Stimulated activated naive CD8-positive, alpha-beta T cell treated with anti-CD3 and anti-CD28 coated beads, Interleukin-15, Interleukin-2, amounts not matched to agents 100 U/mL and 50 U/mL, for 24 hours (primary cell): ENCODE measurements at places on chromosomes 4 and X.
A peak's percentile ranks its signal among the peaks of the same experiment; 100 is the strongest.

- no peak for DNase-seq
Observed at GRCh38 chr4:188976644-188977115, 837.4 kb downstream of the TRIML1 start.

GRCh38 chr4:101175896-101176676, 171.2 kb downstream of the PPP3CA start:
- DNase-seq, result no peak

DNA sequence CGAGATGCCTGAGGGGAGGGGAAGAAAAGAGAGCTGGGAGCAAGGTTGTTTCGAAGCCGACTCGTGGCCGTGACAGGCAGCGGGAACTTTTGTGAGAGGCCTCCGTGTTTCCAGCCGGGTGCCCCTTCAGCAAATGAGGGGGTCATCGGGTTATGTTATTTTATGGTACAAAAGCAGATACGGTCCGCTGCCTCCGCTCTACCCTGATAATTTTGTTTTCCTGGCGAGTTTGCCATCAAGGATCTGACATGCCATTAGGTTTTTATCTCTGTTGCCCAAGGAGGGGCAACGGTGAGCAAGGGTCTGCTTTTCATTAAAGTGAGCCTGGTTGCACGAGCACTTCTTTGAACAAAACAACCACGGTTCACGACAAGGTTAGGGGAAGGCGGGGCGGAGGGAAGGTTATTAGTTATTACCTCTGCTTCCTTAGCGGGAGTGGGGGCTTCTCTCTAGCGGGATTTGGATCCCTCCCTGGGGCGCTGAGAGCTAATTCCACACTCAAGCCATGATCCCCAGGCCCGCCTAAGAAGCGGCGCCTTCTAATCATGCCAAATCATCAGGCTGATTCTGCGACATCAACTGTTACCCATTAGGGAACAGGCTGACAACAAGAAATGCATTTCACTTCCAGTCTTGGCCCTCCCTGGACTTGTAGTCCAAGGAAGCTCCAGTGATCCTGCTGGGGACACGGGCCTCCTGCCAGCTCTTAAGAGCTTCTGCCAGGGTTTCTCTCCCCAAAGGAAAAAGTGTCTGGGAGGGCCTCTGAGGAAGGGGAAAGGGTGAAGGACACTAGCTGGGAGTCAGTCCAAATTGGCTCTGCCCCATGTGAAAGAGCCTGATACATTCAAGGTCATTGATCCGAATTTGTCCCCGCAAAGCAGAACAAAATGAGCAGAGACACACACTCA, 617.7 kb downstream of the MID1IP1 start:
- no peak for DNase-seq

- DNase-seq, result no peak
Observed at GRCh38 chr4:38724475-38724808, 58.3 kb downstream of the TLR10 start.

- no peak for DNase-seq
Observed at GRCh38 chr4:173461170-173461569, 62.3 kb upstream of the SCRG1 start.

GRCh38 chr4:97215409-97215941, 927.8 kb downstream of the STPG2 start:
- no peak for DNase-seq

GRCh38 chr4:168886351-168886750, 123.7 kb downstream of the CBR4 start:
- DNase-seq, result no peak

- DNase-seq, result no peak
Observed at GRCh38 chr4:3704669-3705068, 61.5 kb upstream of the ADRA2C start.

DNA sequence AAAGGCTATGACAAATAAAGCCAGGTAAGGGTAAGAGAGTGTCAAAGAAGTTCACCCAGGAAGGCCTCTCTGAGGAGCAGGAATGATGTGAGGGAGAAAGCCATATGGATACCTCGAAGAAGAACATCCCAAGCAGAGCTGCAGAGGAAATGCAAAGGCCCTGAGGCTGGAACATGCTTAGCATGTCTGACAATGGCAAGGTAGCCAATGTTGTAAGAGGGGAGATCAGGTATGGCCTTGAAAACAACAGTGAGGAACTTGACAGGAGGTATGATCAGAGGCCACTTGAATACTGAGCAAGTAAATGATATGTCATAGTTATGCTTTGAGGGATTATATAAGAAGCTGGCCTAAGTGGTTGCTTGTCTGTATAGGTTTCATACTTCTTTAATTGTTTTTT, 3.8 kb downstream of the SCFD2 start:
- DNase-seq, result no peak

GRCh38 chr4:52059372-52059771, 8.3 kb downstream of the SPATA18 start:
- DNase-seq, result no peak

DNA sequence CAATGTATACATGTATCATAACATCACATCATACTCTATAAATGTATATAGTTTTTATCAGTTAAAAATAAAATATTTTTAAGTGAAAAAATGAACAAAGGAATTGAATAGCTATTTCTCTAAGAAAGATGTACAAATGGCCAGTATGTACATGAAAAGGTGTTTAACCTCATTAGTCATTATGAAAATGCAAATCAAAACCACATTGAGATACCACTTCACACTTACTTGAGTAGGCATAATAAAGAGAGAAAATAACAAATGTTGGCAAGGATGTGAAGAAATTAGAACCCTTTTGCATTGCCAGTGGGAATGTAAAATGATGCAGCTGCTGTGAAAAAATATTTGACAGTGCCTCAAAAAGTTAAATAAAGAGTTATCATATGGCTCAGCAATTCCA, 95.5 kb downstream of the IRS4 start:
- DNase-seq, result no peak

DNA sequence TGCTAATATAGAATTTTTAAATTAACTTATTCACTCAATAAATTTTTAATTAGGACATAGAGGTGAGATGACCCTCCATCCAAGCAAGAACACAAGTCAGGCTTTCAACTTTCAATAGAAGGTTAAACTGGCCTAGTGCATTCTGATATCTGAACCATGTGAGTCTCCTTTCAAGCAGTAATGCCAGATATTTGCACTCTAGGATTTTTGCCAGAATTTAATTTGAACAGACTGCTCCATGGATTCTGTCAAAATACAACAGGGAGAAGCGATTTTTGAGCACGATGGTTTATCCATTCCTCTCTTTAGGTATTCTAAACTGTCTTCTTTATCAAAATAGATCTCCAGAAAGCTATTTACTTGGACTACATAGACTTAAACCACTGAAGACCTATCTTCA, 72.0 kb upstream of the DCLK2 start:
- no peak for DNase-seq

- DNase-seq, result no peak
Observed at GRCh38 chr4:77349796-77350195, 192.8 kb downstream of the CCNG2 start.

GRCh38 chr4:130675266-130675665, 1579.3 kb downstream of the C4orf33 start:
- DNase-seq, result no peak

DNA sequence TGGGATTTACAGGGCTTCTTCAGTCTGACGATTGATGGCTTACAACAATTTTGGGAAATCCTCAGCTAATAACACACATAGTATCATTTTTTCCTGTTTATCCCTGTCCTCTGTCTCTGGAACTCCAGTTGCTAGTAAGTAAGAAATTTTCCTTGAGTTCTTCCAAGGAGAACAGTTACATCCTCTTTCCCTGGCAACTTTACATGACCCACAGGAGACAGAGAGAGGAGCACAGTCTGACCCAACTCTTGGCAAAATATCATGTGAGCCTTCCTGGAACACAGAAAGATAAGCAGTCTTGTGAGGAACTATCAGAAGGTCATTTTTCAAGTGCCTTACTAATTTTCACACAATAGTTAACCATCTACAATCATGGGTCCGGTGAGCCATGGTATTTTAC, 578.7 kb upstream of the PABPC4L start:
- no peak for DNase-seq

GRCh38 chrX:65706041-65706828, 38.8 kb downstream of the MSN start:
- DNase-seq, result peak; percentile 65

DNA sequence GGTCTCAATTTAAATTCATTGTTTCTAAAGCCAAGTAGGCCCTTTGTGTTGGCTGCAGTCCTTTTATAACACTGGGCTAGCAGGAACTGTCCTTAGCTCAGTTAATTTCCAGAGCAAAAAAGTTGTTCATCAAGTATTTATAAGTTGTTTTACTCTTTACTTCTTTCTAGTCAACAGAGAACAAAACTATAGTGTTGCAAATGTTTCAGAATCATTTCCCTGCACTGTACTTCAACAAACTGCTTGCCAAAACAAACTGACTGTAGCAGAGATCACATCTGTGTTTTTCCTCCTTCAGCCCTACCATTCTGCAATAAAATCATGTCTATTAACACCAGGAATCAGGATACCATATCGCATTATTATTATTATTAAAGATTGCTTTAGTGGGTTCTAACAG, 168.5 kb upstream of the SH3RF1 start:
- no peak for DNase-seq

GRCh38 chr4:182835006-182835740, 82.0 kb downstream of the DCTD start:
- no peak for DNase-seq

- DNase-seq, result no peak
Observed at GRCh38 chr4:70182517-70183167, 12.9 kb upstream of the ODAM start.

DNA sequence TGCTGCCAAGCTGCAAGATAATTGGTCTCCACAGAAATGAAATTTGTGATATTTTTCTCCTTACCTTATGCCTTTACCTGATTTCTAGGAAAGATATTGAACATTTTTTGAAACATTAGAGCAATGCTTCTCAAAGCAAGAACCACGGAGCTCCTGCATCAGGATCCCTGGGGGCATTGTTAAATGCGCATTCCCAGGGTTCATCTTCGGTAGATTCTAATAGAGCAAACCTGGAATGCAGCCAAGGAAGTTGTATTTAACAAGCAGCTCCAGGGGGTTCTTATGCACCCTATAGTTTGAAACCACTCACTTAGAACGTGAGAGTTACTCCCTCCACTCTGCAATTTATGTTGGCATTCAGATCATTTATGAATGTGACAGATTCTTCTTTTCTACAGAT, 126.2 kb downstream of the SLC39A8 start:
- DNase-seq, result no peak

DNA sequence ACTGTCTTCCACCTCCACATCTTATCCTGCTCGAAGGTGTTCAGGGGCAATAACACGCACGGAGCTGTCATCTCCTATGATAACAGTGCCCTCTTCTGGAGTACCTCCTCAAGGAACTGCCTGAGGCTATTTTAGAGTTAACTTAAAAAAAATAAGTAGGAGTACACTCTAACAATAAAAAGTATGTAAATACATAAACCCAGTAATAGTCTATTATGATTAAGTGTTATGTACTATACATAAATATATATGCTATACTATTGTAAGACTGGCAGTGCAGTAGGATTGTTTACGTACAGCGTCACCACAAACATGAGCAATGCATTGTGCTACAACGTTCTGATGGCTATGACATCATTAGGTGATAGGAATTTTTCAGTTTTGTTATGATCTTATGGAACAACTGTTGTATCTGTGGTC, 34.5 kb upstream of the TLR2 start:
- DNase-seq, result no peak

DNA sequence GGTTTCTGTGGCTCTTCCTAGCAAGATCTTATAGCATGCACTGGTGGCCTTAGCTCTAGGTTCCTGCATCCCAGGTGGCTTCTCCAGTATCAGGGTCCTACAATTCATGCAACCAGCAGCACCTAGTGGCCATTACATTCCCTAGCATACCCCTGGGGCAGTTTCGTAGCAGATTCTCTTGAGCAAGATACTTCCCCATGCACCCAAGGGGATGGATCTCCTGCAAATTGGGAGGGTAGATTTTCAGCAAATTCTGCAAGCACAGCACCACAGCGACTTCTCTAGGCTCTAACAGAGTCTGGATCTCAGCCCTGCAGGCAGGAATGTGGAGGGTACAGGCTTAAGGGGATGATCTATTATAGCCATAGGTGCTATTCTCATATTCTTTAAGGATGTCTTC, 13.1 kb upstream of the SLC9B1 start:
- DNase-seq, result no peak

- no peak for DNase-seq
Observed at GRCh38 chrX:72545990-72546389, 26.7 kb downstream of the HDAC8 start.

DNA sequence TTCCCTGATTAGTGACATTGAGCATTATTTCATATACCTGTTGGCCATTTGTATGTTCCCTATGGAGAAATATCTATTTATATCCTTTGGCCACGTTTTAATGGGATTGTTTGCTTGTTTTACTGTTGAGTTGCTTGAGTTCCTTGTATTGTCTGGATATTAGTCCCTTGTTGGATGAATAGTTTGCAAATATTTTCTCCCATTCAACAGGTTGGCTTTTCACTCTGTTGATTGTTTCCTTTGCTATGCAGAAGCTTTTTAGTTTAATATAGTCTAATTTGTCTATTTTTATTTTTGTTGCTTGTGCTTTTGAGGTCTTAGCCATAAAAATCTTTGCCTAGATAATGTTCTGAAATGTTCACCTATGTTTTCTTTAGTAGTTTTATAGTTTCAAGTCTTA, 60.2 kb upstream of the HUWE1 start:
- DNase-seq, result no peak
